Kidney epithelial cell (primary cell): ENCODE measurements at places on chromosomes 7 and 10.

GRCh38 chr10:91144961-91145360, 75.5 kb upstream of the PCGF5 start:
- DNase-seq, result no peak

DNA sequence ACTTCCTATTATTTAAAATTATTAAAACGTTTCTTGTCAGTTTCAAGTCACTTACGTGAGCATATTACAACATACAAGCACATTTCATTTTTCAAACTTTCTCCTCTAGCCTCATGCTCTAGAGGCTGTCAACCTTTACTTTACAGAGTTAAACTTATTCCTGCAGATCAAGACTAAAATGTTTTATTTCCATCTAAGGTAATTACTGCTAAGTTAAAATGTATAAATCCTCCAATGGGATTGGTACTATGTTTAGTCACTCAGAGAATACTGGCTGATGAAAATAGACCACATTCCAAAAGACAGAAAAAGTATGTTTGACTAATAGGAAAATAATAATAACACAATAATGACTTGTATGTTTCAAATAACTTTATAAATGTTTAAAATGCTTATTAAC, 8.4 kb upstream of the TRDMT1 start:
- DNase-seq, result no peak

- DNase-seq, result no peak
Observed at GRCh38 chr7:52752891-52753290, 282.5 kb upstream of the POM121L12 start.

DNA sequence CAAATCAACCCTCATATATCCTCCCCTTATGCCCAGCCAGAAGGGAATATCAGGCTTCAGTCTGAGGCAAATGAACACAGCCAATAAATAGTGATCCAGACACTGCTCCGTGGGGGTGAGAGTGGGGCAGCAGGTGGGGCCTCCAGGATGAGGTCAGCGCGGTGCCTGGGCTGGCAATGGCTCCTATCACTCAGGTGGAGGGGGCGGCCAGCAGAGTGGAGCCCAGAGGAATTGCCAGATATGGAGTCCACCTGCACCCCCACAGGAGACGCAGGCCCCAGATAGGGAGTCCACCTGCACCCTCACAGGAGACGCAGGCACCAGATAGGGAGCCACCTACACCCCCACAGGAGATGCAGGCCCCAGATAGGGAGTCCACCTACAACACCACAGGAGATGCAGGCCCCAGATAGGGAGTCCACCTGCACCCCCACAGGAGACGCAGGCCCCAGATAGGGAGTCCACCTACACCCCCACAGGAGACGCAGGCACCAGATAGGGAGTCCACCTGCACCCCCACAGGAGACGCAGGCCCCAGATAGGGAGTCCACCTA, 78.0 kb upstream of the PPP2R2D start:
- no peak for DNase-seq

DNA sequence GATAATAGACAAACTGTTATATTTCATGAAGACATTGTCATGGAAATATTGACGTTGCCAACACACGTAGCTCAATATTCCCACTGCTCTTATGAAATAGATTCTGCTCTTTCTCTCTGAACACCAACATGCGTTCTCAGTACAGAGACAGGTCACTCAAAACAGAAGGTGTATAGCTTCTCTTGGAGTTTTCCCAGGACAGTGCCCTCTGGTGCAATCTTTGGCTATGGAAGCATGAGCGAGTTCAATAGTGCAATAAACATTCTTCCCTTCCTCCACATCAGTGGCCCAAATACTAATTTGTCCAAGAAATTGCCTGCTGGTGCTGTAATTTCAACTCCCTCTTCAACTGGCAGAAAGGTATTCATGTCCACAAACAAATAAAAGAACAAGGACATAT, 145.3 kb downstream of the MAGI2 start:
- DNase-seq, result no peak

- DNase-seq, result no peak
Observed at GRCh38 chr7:129828989-129829736, 123.6 kb downstream of the UBE2H start.

DNA sequence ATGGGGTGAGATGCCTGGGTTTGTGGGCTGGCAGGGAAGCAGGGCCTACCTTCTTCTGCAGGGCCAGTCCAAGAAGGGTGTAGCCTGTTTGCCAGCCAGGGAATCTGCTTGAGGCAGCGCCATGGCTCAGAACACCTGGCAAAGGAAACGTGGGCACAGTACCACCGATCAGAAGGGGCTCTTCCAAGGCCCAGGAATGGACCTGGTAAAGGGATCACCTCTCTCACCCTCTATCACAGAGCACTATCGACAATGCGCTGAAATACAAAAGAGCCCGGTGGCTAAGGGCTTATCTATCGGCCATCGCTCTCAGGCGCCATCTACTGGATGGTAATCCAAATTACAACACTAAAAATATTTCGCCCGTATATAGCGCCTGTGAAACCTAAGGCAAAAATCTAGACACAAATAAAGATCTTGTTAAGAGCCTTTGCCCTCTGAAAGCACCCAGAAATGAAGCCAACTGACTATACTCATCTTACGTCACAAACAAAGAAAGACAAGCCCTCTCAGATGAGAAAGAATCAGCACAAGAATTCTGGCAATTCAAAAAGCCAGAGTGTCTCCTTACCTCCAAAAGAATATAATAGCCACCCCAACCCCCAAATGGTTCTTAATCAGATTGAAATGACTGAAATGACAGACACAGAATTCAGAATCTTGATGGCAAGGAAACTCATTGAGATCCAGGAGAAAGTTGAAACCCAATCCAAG, 217.8 kb upstream of the HPS1 start:
- no peak for DNase-seq

- DNase-seq, result no peak
Observed at GRCh38 chr7:5408777-5409176, 14.9 kb downstream of the TNRC18 start.

- DNase-seq, result no peak
Observed at GRCh38 chr7:127793582-127793981, 141.6 kb downstream of the SND1 start.

DNA sequence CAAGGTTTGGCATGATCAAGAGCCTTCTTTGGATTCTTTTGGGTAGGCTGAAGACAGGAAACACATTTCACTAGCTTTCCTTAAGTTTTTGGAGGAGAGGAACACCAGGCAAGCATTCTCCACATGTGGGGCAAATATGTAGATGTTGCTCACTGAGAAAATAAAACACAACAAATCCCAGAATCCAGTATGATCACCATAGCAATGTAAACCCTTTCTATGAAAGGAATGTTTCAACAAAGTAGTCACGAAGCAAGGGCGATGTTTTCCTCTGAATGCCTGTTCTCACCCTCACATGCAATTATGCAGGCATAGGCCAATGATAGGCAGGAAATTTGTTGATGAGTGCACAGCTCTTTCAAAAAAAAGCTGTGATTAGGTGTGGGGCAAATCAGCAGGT, 20.5 kb upstream of the CEP41 start:
- no peak for DNase-seq

- DNase-seq, result no peak
Observed at GRCh38 chr7:104174798-104175197, 33.0 kb downstream of the ORC5 start.

DNA sequence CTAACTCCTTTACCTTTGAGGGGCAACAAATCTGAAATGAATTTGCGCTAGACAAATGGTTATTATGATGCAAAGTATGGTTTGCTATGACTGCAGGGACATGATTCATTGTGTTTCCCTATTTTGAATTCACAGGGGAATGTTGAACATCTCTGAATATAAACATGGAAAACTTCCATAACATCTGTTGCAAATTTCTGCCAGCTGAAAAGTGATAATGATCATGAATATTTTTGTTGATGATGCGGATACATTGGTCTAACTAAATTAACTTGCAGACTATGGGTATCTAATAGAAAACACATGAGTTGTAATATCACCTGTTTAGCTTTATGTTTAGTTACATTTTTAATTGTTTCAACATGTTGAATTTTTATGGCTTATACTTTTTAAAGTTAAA, 1325.5 kb downstream of the REEP3 start:
- no peak for DNase-seq

DNA sequence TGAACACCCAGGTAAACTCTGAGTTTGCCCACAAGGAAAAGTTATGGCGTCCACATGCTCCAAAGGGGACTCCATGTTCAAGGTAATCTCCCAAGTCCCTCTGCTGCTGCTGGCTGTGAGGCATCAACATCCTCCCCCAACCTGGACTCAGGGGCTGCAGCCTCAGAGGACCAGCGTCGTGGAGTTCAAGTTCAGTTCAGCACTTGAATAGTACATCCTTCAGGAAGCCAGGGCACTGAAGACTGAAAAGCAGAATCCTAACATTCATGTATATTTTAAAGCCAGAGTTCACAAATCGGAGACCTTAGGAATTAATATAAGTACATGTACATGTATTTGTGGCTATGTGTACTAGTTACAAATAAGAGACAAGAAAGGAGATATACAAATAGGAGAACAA, 90.4 kb downstream of the PTPRE start:
- no peak for DNase-seq

- DNase-seq, result no peak
Observed at GRCh38 chr10:22911067-22911466, 16.8 kb upstream of the ARMC3 start.

DNA sequence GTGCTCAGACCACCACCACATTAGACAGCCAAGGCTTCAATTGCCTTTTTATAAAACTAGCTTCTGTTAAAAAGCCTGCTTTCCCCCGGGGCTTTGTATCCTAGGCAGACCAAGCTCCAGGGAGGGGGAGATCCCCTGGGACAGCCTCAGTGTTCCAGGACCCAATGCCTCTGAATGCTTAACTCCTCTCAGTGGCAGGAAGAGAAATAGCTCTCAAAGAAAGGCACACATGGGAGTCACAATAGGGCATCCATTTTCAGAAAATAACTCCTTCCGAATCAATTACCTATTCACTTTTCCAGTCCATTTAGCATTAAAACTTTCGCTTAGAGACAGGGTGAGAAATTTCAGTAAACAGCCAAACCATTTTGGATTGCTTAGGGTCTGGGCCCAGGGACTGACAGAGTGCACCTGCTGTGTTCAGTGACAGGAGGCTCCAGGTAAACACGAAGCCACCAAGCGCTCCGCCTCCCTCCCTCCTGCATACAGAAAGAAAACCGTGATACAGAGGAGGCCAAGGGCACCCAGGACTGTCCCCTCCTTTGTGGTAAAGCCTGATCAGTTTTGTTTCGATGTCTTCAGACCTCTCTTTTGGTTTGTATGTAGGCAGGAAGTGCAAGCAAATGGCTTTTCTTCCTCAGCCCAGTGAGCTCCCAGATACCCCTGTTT, 599.7 kb downstream of the KCNMA1 start:
- no peak for DNase-seq

GRCh38 chr7:20113427-20114027, 103.7 kb downstream of the MACC1 start:
- no peak for DNase-seq
